ENCODE measurements at places on chromosomes 12 and 14.

DNA sequence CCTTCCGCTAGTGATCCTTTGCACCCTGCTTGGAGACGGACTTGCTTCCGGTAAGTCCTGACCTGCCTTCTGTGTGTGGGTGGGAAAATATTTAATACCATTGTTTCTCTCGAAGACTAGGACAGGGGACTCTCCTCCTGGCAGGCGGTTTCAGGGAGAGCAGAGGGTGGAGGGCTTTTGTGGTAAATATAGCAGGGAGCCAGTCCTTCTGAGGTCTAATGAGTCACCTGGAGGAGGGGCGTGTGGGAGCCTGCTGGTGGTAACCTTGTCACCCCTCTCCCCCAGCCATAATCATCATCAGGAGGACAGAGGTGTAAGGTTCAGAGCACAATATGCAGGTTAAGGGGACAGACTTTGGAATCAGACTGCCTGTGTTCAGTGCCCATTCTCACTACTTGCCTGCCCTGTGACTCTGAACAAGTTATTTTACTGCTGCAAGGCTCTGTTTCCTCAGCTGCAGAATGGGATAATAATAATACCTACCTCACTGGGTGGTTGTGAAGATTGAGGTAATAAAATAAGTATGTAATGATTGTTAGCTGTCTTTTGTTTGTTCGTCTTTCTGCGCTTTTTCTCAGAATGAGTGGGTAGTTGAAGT lies 47.4 kb downstream of the SUSD6 start:
- no peak for DNase-seq

DNA sequence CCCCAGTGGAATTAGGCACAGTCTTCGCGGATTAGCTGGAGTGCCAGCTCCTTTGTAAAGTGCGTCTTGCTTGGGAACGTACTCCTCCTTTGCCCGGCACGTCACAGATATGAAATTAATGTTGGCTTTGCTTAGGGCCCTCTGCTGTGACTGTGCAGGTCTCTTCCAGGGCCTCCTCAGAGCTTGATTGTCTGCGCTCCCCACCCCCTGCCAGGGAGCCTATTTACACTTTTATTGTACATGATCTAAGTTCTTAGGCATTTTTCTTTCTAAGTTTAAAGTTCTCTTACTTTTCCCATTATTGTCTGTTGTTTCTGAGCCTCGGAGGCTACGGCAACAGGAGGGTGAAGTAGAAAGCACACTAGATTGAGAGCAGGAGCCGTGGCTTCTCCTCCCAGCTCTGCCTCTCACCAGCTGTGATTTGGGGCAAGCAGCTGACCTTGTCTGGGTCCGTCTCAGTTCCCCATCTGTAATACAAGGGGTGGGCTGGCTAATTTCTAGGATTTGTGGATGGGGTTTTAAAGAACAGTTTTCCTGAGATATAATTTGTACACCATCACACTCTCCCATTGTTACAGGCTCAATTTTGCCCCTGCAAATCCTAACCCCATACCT lies 81.8 kb downstream of the TSPAN9 start:
- no peak for DNase-seq

DNA sequence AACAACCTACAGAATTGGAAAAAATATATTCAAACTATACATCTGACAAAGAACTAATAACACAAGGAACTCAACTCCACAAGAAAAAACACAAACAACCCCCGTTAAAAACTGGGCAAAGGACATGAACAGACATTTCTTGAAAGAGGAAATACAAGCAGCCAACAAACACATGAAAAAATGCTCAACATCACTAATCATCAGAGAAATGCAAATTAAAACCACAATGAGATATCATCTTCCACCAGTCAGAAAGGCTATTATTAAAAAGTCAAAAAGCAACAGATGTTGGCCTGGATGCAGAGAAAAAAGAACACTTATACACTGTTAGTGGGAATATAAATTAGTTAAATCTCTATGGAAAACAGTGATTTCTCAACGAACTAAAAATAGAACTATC lies 82.6 kb upstream of the CCDC91 start:
- no peak for DNase-seq

- no peak for DNase-seq
Measured at GRCh38 chr14:34329301-34329700, 132.7 kb downstream of the SPTSSA start.

GRCh38 chr12:104677441-104678089 lies 220.8 kb downstream of the CHST11 start:
- DNase-seq: no peak

- DNase-seq: no peak
Measured at GRCh38 chr12:6530576-6531260, 3.6 kb upstream of the GAPDH start.

DNA sequence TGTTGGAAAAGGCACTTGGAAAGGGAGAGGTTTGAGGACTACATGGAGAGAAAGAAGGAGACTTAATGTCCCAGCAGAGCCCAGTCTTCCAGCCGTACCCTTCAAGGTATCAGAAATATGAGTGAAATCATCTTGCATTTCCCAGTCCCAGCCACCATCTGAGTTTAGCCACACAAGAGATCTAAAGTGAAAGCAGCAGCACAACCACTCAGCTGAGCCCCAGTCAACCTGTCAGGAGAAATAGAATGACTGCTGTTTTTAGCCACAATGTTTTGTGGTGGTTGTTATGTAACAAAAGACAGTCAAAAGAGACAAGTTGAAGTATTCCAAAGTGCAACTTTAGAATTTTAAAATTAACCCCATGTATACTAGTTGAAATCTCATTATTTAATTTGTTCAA lies 28.0 kb downstream of the DERA start:
- no peak for DNase-seq

DNA sequence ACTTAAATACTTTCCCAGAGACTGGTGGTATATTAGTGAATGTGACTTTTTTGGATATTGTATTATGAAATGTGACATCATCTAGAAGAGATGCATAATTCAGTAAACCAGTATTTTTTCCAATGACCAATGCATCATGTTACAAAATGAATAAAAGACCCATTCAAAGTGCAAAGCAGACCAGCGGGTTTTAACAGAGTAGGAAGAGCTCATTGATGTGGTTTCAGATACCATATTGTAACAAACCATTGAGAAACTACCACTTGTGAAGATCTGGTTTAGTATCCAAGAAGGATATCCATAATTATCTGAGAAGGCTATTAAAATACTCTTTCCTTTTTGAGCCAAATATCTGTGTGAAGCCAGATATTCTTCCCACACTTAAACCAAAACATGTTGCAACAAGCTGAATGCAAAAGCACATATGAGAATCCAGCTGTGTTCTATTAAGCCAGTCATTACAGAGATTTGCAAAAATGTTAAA lies 47.7 kb downstream of the MVK start:
- no peak for DNase-seq

Measured in stimulated activated CD8-positive, alpha-beta memory T cell treated with anti-CD3 and anti-CD28 coated beads, Interleukin-4, amount 100 ng/mL, for 4 hours (primary cell).